ENCODE measurements at places on chromosomes 12 and 14. TPM values are rescaled to one million over a fixed set of nuclear protein-coding genes. Genes with fewer than 3 reads are reported as not detected.

HOXC12 gene
- not detected for total RNA-seq

KRR1 gene
- 20.1 TPM for total RNA-seq

DNA sequence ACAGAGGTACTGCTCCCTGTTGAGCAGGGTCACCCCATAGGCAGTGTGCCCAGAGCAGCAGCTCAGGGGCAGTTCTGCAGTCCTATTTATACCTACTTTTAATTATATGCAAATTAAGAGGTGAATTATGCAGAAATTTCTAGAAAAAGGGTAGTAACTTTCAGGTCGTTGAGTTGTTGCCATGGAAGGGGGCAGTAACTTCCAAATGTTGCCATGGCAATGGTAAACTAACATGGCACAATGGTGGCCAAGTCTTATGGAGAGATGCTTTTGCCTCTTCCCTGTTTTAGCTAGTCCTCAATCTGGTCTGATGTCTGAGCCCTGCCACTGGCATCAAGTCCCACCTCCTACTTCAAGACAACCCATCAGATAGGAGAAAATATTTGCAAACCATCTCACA, 30.4 kb upstream of the P2RX7 start:
- DNase-seq = no peak

DNA sequence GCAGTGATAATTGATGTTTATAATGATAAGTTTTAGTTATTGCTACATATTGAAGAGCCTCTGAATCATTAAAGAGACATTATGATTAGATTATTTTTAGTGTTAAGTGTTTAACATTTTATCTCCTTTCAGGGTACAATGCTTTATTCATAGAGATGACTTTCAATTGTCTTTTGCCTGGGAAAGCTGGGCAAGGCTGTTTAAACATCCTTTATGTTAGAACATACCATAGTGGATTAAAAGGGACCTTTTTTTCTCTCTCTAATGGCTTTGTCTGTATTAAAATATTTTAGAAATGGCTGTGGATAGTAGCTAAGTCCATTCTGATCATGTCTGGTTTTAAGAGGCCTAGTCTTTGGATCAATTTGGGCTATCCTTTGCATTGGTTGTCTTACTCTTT, 427.5 kb upstream of the MIS18BP1 start:
- no peak for DNase-seq

- no peak for DNase-seq
Observed at GRCh38 chr14:55535516-55536203, 44.3 kb upstream of the KTN1 start.

DNA sequence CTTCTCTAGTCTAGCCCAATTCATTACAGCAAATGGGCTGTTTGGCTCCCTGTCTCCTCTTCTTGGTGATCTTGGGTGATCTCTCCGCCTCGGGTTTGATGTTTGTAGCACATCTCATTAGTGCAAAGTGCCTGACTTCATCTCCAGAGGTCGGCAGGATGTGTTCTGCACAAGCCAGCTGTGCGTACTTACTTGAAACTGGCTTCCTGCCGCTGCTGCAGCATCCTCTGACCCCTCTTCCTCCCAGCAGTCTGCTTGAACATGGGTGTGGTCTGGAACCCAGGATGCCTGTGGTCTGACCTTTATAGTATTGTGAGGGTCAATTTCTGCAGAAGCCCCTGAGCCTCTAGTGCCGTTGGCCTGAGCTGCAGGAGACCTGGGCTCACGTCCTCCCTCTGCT, 99.2 kb downstream of the BEGAIN start:
- DNase-seq = no peak

- DNase-seq = no peak
Observed at GRCh38 chr14:29227631-29228030, 461.0 kb downstream of the FOXG1 start.

DNA sequence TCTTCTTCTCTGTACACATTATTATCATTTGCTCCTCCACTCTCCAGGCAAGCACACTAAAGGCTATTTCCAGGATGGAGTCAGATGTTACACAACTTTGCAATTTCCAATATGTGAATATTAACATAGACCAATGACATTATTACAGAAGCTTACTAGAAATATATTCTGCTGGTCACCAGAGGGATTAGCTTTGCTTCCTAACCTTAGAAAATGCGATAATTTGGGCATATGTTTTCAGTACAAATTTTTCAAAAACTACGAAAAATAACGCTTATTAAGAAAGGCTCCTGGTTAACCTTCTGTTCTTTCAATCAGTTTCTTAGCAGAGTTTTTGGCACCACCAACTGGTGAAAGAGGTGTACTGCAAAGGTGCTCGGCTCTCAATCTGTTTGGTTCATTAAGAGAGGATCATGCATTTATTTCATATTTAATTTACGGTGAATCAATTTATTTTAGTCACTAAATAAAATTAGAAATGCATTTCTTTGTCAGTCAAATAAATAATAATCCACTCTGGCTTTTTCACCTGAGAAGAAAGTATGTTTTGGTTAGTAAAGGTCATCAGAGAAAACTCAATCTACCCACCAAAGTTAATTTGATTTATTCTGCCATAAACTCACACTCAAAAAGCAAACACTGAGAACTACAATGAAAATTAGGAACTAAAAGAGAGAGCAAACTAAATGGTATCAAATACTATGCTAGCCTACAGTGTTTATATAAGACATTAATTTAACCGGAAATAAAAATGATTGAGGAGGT, 39.2 kb downstream of the EFCAB11 start:
- no peak for DNase-seq

GRCh38 chr12:18975933-18976332, 153.6 kb upstream of the PLEKHA5 start:
- no peak for DNase-seq

- DNase-seq = no peak
Observed at GRCh38 chr12:98738539-98738938, 93.4 kb downstream of the APAF1 start.

All from epithelial cell of proximal tubule (primary cell).